ENCODE measurements at places on chromosomes 5 and 9.
A peak's percentile ranks its signal among the peaks of the same experiment; 100 is the strongest.

- no peak for DNase-seq
Measured at GRCh38 chr5:124126504-124127217, 614.7 kb downstream of the CSNK1G3 start.

DNA sequence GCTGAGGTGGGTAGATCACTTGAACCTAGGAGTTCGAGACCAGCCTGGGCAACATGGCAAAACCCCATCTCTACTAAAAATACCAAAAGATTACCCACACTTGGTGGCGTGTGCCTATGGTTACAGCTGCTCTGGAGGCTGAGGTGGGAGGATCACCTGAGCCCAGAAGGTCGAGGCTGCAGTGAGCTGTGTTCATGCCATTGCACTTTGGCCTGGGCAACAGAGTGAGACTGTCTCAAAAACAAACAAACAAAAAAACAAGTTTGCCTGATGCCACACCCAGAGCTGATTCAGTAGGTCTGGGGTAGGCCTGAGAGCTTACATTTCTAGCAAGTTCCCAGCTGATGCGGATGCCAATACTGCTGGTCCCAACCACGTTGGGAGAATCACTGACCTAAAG is 60.5 kb upstream of the HSPA9 start:
- DNase-seq = no peak

DNA sequence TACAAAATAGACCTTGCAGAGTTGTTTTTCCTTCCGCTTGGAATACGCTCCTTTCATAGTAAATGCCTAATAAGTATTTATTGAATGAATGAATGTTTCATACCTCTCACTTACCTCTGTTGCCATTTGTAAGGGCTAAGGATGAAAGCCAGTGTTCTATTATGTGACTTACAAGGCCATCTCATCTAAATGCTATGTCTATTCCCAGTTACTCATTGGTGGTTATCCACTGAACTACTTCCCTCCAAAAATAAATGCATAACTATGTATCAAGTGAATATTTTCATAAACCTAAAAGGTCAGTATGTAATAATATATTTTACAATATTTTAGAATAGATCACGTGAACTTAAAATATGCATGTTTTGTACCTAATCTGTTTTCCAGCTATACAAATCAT is 670.5 kb upstream of the RGMB start:
- no peak for DNase-seq

GRCh38 chr5:57857696-57858095 is 375.1 kb upstream of the ACTBL2 start:
- DNase-seq = no peak

- no peak for DNase-seq
Measured at GRCh38 chr5:168753691-168754254, 174.6 kb upstream of the PANK3 start.

GRCh38 chr5:132495667-132496190 is 5.2 kb upstream of the IRF1 start:
- DNase-seq = no peak

DNA sequence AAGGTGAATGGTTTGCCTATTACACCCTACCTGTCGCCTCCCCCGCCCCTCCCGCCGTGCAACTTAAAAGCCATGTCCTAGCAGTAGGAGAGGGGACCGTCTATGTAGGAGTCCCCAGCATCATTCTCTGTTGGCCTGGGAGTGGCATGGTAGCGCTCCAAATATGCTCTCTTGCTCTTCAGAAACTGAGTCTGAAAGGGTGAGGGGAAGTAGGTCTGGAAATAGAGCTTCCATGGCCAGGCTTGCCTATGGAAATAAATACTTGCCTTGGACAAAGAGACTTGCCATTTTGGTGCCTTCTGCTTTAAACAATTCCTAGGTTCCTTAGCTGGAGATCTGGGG is 1.4 kb downstream of the RGS7BP start:
- no peak for DNase-seq

DNA sequence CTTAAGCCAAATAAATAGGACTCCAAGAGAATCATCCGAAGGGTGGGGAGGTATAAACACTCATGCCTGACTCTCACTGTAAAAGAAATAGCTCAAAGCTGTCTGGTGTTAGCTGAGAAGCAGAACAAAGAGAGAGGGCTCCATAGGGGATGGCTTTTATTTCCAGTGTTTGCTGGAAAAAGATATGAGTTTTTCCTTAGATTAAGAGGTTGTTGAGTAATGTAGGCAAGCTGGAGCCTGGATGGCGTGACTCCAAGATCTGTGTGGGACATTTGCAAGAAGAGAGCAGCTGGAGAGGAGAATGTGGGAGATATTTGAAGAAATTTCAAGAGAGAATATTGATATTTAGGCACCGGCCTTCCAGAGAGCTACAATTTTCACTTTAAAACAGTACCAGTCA is 793.7 kb upstream of the RGMB start:
- no peak for DNase-seq

DNA sequence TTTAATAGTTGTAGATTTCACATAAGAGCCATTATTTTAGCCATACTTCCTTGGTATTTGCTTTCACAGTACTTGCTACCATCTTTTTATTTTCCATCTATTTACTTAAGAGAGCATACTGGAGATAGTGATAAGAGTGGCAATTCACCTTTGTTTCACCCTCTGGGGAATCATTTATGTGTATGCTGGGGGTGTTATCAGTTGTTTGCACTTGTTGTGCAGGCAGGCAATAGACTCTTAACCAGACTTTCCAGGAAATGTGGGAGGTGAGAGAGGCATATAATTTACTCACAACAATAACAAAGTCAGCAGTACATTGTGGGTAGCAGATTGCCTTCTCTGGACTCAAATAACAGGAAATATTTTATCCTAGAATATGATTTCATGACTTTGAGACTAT is 1018.3 kb downstream of the CDH12 start:
- DNase-seq = no peak

- no peak for DNase-seq
Measured at GRCh38 chr9:26205261-26205660, 527.0 kb upstream of the TUSC1 start.

- no peak for DNase-seq
Measured at GRCh38 chr5:171426680-171427079, 7.2 kb downstream of the FGF18 start.

- no peak for DNase-seq
Measured at GRCh38 chr5:39400713-39401578, 23.8 kb downstream of the DAB2 start.

- DNase-seq = no peak
Measured at GRCh38 chr5:80291761-80292160, 28.0 kb upstream of the SPZ1 start.

DNA sequence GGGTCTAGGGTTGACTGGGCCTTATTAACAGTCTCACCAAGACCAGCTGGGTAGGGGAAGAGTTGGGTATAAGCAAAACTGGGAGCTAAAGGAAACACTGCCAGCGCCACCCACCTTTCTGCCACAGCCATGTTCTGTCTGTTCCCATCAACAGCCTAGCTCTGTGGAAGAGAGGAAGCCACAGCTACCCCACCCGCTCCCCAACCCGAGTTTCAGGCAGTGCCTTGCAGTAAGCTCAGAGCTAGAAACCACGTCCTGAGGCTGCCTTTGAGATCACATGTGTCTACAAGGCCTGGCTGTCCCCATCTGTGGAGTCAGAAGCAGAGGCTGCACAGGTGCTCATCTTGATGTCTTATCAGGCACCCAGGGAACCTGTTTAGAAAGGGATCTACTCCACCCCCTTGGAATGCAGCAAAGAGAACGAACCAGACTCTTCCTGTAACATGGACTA is 15.3 kb downstream of the HNRNPH1 start:
- no peak for DNase-seq

DNA sequence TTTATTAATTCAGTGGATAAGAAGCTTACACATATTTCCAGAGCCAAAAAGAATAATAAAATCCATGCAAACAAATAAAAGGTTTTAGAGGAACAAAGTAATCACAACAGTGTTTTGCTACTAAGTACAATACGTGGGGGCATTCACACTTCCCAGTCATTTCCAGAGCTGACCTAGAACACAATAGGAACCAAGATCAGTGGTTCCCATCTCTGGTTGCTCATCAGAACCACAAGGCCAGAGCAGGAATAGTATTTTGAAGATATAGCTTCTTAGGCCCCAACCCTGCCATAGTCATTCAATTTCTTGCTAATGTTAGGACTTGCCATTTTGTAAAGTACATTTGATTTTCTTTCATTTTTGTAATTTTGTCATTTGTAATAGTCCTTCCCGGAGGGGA is 215.4 kb downstream of the NR3C1 start:
- no peak for DNase-seq

DNA sequence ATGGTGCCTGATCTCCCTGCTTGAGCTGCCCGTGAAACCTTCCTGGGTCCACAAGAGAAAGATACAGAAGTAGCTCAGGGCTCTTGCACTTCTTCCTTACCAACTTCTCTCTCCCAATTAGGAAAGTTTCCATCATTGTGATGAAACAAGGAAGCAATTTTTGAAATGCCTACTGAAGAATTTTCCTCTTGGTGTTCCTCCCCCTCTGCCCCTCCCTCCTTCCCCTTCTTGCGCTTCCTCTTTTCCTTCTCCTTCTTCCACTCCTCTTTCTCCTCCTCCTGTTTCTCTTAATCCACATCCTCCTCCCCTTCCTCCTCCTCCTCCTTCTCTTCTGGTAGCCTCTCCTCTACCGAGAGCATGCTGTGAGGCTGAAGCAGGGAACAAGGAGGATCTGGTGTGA is 36.3 kb upstream of the OTULINL start:
- no peak for DNase-seq

DNA sequence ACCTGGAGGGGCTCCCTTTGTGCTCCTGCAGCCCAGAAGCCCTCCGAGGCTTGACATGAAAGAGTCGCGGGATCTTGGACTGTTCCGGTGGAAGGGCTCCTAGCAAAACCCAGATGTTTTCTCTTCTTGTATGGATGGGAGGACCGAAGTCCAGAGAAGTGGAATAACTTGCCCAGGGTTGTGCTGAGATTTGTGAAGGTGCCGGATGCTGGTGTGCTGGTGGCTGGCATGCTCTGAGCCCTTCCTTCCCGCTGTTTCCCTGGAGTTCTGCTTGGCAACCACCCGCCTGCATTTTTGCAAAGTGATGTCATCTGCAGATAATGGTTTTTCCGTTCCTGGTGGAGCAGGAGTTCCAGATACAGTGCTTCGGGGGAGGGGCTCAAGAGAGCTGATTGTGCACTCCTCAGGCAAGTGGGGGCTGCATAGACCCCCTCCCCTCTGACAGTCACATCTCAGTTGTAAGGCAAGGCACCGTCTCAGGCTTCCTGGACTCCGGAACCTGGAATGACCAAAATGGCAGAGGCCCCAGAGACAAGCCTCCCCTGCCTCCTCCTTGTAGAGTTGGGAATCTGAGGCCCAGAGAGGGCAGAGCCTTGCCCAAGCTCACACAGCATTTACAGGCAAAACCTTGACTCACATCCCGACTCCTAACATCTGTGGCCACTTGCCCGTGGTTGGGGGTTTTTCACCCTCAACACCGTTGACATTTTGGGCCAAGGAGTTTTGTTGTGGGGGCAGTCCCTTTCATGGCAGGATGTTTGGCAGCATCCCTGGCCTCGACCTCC is 157.0 kb downstream of the RGS3 start:
- DNase-seq = peak; percentile 43

GRCh38 chr9:107630156-107630555 is 140.6 kb upstream of the KLF4 start:
- no peak for DNase-seq

DNA sequence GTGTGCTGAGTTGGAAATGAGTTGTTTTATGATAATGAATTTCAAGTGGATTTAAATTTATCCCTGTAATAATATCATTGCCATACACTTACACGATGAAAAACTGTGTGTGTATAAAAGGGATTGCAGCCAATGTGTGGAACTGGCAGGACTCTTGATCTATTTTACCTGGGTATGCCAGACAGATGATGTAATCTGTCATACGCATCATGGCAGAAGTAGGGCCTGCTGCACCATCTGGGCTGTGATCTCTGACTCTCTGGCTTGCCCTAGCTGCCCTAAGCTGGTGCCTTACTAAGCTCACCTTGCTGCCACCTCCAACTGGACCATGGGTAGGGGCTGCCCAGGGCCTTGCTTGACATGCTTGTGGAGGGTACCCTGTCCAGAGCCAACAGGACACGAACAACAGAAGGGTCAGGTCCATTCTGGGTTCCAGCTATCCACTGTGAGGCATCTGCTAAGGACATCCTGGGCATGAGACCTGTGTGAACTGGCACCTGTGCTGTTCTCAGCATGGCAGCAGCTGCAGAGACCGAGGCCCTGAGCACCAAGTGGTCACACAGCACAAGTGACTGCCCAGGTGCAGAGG is 184.2 kb downstream of the FSTL4 start:
- no peak for DNase-seq

Measured in neuronal stem cell (in vitro differentiated cells).